Left renal pelvis (tissue), 4 donors: ENCODE measurements at places on chromosomes 5 and 9. TPM values are rescaled to one million over a fixed set of nuclear protein-coding genes. Genes with fewer than 3 reads are reported as not detected.

- DNase-seq: no peak
These were observed 60.7 kb downstream of the MAT2B start for GRCh38 chr5:163565931-163566608.

- no peak for DNase-seq
These were observed 4.6 kb downstream of the ENHO start for GRCh38 chr9:34518110-34518616.

The VCAN gene
- polyA plus RNA-seq: 282 TPM

The ZNF367 gene
- 9.8 TPM for polyA plus RNA-seq

DNA sequence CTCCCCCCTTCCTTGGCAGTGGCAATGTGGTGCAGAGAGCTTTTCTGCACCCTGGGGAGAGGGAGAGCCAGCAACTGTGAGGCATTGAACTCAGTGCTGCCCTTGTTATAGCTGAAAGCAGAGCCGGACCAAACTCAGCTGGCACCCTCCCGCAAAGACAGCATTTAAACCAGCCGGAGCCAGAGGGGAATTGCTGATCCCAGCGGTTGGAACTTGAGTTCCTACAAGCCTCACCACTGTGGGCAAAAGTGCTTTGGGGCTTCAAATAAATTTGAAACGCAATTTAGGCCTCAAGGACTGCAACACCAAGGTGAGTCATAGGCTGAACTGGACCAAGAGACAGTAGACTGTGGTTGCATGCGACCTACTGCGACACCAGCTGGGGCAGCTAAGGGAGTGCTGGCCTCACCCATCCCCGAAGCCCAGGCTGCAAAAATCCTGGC, 207.6 kb upstream of the CDKN2B start:
- no peak for DNase-seq

The CYLC2 gene
- polyA plus RNA-seq: not detected

The INSL4 gene
- not detected for polyA plus RNA-seq
